NCI-H774 (cell line): ENCODE measurements at places on chromosomes 11 and 22.

DNA sequence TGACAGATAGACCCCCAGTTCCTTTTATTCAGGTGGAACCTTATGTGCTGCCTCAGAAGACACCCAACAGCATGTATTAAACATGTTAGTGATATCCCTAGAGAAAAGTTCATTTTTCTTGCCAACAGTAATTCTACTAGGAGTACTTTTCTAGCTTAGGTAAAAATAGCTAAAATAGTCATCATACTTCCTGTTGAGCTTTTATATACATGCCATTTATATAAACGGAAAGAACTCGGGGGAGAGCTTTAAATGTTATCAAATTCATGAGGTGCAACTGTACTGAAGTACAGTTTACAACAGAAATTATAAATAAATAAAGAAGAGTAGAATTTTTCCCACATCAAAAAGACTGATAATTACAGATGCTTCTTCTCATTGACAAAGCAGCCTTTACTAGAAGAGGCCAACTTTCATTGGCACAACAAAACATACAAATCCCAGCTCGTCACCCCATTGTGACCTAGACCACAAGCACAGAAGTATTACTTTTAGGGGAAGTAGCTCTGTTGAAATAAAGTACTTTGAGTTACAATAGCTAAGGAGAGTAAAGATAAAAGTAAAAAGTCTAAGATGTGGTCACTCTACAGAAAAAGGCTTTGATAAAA, 59.1 kb upstream of the POU2AF2 start:
- DNase-seq: no peak

DNA sequence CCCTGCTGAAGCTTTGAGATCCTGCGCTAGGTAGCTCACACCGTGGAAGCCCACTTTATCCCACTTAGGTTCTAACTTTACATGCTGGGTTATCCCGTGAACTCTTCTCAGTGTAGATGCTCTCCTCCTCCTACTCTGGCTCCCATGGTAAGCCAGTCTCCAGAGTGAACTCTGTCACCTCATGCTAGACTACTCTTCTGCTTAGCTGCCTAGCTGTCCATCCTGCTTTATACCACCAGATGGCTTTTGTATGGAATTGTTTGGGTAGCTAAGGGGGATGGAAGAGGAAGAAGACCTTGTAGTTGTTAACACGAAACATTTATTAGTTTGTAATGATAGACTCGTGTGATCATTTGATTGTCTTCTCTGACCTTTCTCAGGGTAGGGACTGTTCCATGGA, 46.8 kb downstream of the EMSY start:
- no peak for DNase-seq

DNA sequence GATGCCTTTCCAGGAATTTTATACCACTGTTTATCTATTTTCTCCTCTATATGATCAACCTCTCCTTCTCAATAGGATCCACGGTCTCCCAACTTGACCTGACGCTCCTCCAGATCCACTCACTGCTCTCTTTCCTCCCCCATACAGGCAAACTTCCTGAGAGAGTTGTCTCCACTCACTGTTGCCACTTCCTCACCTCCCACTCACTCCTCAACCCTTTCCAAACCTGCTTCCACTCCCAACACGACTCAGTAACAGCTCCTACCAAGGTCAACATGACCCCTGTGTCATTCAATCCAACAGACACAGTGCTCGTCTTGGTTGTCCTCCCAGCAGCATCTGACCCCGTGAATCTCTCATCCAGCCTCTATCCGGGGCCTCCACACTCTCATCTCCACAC, 3.1 kb downstream of the APBB1 start:
- DNase-seq: no peak

DNA sequence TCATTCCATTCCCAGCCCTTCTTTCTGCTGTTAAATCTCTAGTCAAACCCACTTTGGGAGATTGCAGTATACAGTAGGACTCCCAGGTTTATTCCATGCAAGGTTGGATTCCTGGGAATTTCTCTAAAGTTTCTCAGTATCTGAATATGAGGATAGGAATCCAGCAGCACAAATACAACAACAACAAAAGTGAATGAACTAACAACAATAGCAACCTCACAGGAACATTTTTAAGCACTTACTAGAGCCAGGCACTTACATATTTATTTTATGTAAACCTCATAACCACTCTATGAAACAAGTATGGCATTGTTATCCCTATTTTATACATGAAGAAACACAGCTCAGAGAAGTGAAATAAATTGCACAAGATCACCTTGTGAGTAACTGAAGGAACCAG, 1.9 kb downstream of the MMP7 start:
- DNase-seq: no peak

DNA sequence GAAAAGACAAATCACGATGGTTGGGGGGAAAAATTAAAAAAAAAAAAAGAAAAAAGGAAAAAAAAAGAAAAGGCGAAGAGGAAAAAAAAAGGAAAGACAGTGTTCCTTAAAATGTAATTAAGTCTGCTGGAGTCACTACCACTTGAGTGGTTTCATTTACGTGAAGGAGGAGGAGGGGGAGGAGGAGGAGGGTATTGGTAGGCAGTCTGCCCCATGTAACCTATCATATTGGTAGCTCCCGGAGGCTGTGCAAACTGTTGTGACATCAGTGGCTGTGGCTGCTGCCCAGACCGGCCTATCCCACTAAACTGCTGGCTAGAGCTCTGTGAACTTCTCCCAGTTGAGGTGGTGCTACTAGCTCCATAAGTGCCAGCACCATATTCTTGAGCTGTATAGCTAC, 17.9 kb downstream of the KDELR3 start:
- DNase-seq: no peak
